Osteoblast (primary cell): ENCODE measurements at places on chromosomes 1 and 21.
A peak's percentile ranks its signal among the peaks of the same experiment; 100 is the strongest.

DNA sequence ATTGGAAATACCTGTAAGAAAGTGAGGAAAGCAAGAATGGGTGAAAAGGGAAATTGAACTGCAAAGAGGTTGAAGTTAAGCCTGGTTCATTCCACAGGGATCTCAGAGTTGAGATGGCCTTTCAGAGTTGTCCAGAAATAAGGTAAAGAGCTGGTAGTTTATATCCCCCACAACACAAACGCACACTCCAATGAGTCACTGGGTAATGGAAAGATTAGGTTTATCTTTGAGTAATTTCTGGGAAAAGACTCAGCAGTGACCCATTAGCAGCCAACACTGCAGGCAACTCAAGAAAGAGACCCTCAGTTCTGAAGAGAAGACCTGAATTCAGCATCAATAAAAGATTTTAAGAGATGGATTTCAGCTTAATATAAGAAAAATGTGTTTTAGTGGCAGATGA, 485.5 kb downstream of the PTPRC start:
- no peak for DNase-seq

DNA sequence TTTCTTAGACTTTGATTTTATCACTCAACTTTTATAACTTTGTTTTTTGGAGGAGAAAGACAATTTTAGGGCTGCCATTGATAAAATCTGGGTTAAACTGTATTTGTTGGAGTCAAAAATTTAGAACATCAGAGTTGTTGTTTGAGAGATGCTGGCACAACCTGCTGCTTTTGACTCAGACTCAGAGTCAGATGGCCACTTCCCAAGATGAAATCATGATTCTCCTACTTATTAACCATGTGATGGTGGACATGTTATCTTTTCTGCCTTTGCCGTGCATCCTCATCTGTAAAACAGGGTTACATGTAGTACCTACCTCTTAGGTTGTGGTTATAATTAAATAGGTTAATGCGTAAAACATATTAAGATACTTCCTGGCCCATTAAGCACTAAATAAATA, 71.2 kb downstream of the PLA2G4A start:
- no peak for DNase-seq

GRCh38 chr1:196516373-196516772, 91.9 kb downstream of the KCNT2 start:
- DNase-seq: no peak

DNA sequence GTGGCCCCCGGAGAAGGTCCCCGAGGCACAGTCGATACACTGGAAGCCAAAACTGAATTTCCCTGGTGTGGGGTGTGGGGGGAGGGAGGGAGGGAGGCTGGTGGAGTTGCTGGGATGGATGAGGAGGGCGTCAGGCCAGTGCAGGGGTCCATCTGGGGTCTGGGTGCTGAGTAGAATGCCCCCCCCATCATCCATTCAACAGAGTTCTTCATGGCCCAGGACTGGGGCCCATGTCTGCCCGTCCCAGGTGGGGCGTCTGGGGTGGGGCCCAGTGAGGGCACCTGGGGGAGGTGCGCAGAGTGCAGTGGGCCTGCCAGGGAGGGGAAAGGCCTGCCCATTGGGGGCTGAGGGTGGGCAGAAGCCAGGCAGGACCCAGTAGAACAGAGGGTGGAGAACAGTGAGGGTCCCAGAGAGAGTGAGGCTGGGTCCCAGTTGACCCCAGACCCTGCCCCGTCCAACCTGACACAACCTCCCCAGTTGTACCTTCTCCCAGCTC, 1.9 kb downstream of the TNFRSF18 start:
- peak; percentile 80 for DNase-seq

DNA sequence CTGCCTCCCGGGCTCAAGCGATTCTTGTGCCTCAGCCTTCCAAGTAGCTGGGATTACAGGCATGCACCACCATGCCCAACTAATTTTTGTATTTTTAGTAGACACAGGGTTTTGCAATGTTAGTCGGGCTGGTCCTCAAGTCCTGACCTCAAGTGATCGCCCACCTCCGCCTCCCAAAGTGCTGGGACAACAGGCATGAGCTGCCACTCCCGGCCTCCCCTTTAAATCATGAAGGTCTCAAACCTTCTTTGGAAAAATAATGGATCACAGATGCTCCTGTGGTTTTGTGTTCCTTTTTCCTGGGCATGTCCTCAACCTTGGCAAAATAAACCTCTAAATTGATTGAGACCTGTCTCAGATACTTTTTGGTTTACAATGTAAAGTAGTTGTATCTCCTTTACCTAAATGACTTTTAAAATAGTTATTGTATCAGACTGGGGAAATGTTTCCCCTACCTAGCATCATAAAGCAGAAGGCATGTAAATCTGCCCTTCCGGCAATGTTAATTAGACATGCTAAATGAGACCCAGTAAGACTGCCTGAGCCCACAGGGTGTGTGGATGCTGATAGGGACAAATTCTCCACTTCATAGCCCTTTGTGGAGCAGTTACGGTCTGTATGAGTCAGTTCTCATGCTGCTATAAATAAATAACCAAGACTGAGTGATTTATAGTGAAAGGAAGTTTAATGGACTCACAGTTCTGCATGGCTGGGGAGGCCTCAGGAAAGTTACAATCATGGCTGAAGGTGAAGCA, 27.8 kb downstream of the CBR1 start:
- DNase-seq: no peak

- no peak for DNase-seq
Measured at GRCh38 chr1:145972580-145972979, 8.1 kb downstream of the POLR3GL start.

DNA sequence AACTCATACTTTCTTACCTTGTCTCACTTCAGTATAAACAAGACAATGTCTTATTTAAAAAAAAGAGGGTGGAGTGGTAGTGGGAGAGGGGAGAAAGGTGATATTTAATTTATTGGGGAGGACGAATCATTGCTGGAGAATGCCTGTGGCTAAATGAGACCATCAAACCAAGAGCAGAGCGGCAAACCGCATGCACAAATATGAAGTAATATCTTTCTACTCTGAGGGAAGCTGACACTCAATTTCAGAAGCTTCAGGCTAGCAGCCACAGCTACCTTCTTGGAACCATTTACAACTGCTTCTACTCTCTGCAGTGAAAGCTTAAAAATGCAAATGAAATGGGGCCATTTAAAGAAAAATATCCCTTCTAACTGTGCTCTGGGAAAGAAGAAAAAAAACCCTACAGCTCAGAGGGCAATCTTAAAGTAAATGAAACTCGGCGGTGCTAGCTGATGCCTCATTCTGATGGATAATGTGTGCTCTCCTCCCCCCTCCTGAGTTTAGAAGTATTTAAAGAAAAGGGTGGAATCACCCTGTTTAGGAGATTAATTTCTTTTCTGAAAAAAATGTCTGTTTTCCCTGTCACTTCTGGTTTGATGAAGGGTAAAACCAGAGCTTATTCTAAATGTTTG, 178.2 kb upstream of the CAMK1G start:
- DNase-seq: no peak

DNA sequence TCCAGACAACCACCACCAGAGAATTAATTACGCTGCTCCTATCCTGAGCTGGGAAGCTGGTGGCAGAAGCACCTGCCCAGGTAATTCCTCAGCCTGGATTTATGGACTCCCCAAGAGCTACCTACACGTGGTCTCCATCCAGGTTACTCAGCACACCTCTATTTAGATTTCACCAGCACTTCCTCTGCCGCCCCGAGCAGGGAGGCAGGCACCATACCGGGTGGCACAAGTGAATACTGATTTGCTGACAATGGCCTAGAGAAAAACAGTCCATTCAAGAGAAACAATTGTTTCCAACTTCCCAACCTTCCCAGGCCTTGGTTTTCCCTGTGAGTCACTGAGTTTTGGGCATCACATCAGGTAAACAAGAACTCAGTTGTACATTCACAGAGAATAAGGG, 134.3 kb downstream of the MATN1 start:
- DNase-seq: no peak

- no peak for DNase-seq
Measured at GRCh38 chr1:233834609-233835008, 69.9 kb upstream of the SLC35F3 start.

DNA sequence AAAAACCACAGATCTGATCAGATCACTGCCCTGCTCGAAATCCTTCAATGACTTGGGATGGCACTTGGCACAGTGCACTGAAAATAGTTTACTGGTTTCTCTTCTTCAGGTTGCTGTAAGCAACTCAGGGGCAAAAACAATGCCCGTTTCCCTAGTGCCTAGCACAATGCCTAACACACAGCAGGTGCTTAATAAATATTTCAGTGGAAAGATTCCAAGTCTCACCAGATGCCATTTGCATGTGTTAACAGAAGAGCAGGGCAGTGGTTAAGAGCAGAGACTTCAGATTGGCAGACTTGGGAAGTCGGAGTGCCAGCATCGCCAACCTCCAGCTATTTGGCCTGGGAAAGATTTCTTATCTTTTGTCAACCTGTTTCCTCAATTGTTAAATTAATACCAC, 10.9 kb upstream of the METTL25B start:
- no peak for DNase-seq

DNA sequence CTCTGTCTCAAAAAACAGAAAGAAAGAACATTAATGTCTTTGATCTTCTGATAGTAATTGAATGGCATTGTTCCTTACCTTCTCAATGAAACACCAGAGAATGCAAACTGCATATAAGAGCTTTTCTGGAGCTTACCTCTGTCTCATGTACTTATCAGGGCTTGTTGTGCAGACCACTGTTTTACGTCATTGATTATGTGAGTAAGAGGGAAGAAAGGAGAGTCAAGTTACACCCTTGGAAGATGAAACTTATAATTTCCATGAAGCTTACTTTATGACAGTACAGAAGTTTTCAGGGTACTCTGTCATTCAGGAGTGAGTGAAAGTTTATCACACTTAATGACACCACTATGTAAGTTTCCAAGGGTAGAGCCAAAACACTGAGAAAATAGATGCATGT, 49.0 kb upstream of the MAB21L3 start:
- DNase-seq: no peak

DNA sequence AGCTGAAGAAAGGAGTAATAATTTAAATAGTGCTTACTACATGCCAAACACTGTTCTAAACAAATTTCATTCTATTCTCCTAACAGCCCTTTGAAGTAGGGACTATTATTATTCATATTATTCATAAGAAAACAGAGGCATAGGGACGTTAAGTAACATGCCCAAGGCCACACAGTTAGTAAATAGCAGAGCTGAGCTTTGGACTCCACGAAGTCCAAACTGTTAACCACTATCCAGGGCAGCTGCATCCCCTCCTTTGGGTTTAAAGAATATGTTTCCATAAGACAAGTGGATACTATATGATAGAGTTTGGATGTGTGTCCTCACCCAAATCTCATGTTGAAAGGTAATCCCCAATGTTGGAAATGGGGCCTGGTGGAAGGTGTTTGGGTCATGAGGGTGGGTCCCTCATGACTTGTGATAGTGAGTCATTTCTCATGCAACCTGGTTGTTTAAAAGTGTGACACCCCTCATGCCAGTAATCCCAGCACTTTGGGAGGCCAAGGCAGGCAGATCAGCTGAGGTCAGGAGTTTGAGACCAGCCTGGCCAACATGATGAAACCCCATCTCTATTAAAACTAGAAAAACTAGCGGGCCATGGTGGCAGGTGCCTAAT, 144.0 kb upstream of the CXADR start:
- DNase-seq: no peak

- no peak for DNase-seq
Measured at GRCh38 chr1:204409836-204410687, 1.6 kb downstream of the PPP1R15B start.

- peak; percentile 70 for DNase-seq
Measured at GRCh38 chr1:46410156-46411009, 16.3 kb downstream of the FAAH start.

- peak; percentile 22 for DNase-seq
Measured at GRCh38 chr1:54767526-54767925, 3.2 kb upstream of the PARS2 start.

DNA sequence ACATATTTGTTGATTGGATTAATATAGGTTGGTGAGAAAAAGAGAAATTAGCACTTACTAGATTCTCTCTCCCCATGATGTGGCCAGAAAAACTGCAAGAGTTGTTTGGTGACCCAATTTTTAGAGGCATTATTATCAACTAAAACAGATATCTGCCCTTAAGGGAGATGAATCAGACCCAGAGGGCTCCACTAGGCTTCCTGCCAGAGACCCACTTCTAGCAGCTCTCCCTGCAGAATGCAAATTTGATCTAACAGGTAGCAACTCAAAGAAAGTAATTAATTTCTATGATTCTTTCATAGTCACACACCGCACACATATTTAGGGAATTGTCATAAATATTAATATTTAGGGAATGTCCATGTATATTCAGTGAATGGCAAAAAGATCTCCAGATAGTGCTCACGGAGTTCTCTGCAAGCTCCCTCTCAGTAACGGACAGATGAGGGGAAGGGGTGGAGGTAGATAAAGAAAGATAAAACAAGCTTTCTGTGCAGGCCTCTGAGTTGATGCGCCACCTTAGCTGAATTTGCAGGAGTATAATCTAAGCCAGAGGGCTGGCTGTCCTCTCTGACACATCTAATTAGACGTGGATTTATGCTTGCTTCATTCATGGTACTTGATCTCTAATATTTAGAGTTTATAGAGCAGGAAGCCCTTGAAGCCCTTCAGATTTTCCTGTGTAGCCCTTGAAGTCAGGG, 84.1 kb upstream of the CCDC190 start:
- no peak for DNase-seq

DNA sequence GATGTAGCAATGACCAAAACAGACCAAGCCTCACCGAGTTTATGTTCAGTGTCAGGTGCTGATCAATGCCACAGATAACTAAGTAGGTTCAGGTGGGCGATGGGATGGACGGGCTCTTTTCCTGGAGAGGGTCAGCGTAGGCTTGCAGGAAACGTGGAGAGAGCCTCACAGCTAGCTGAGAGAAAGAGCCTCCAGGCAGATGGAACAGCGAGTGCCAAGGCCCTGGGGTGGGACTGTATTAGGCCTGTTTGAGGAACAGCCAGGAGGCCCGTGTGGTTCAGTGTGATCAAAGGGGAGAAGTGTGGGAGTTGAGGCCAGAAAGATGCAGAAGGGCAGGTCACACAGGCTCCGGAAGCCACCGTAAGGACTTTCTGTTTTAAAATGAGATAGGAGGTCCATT, 7.3 kb upstream of the UTS2 start:
- DNase-seq: peak; percentile 55

- no peak for DNase-seq
Measured at GRCh38 chr1:214120951-214121350, 133.2 kb downstream of the PROX1 start.

DNA sequence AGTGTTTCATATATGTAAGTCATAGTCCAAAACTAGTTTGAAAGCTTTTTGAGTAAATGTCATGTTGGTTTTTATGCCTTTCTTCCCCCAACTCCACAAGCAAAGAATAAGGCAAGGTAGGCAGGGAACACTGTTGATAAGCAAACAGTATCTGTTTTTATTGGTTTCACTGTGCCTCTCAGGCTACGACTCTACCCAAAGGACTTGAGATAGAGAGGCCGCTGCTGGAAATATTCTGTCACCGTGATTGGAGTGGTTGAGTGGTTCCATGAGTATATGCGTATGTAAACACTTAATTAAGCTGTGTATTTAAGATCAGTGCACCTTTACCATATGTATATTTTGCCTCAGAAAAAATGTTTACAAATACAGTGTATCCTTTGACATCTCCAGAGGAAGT, 138.1 kb upstream of the KIF26B start:
- DNase-seq: no peak
